ENCODE measurements at places on chromosomes 3 and 15.

- no peak for DNase-seq
Measured at GRCh38 chr3:103184772-103185171, 750.0 kb downstream of the ZPLD1 start.

DNA sequence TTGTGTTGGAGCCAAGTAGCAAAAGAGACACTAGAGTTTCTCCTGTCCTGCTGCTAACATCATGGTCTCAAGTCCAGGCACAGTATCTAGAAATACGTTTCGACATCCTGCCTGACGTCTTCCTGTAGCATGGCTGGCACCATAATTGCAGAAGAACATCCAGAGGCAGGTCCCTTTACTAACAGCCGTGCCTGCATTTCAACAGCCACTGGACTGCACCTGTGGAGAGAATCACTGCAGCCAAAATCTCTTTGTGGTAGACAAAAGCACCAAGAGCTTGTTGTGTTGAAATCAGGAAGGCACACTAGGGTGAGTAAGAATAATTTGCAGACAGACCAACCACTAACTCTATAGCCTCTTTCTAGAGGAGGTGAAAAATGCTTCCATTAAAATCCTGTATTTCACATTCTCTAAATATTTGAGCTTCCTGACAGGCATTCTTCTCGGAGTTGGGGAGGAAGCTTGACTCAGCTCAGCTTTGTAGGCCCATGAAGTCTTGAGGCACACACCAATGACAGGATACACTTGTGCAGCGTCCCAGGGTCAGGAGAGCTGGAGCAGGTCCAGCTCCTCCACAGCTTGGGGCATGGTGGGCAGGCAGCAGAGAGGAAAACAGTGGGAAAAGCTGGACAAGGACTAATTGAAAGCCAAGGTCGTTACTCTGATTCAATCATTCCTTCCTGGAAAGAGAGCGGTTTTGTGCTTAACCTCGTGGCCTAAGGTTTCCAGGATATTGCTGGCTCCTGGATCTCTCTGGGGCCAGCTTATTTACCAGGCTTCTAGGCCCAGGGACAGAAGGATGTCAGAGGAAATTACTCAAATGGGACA is 244.9 kb downstream of the FAM43A start:
- peak; percentile 69 for DNase-seq

- no peak for DNase-seq
Measured at GRCh38 chr15:87849181-87849580, 407.4 kb downstream of the NTRK3 start.

GRCh38 chr3:53113293-53114010 is 16.8 kb downstream of the RFT1 start:
- no peak for DNase-seq

GRCh38 chr3:102179326-102180177 is 255.3 kb upstream of the ZPLD1 start:
- no peak for DNase-seq

All from fibroblast of skin of left quadriceps (primary cell).